ENCODE measurements at places on chromosomes 16 and 17. TPM values are rescaled to one million over a fixed set of nuclear protein-coding genes. Genes with fewer than 3 reads are reported as not detected.

CRYBA1 gene
- not detected for total RNA-seq

MYH1 gene
- total RNA-seq = not detected

BAHCC1 gene
- total RNA-seq = 47.8 TPM

PRRT2 gene
- total RNA-seq = 26.3 TPM

IL17C gene
- not detected for total RNA-seq

DNA sequence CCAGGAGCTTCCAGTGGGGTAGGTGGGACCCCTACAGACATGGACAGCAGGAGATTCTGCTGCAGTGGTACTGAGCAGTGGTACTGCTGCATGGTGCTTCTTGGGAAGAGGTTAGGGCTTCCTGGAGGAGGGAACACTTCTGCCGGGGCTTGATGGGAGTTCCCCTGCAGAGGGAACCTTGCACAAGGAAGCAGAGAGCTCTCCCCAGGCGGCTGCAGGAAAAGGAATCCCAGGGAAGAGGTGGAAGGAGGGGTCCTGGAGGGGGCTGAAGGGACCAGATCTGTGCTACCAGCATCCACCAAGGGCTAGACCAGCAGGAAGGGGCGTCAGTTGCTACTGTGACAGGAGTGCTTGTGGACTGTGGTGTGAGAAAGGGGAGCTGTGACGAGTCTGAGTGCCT lies 10.6 kb downstream of the RIPOR1 start:
- DNase-seq = no peak

GRCh38 chr17:81922566-81923301 lies 4.8 kb upstream of the SIRT7 start:
- no peak for DNase-seq

DNA sequence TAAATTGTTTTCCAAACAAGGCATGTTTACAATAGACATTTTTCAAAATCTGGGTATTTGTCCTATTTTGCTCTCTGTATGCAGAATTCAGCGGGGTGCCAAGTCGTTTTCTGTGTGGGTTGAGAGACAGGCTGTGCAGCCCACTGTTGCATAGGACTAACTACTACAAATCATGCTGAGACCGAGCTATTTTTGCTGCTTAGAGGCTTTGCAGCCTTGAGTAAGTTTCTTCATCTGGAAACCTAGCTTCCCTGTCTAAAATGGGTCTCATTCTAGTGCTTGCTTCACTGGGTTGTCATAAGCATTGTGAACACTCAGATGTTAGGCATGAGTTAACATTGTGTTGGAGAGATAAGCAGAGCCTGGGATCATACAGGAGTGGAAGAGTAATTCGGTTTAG lies 1.3 kb downstream of the PRPSAP2 start:
- no peak for DNase-seq

GRCh38 chr16:69143116-69143515 lies 10.7 kb downstream of the UTP4 start:
- no peak for DNase-seq

- no peak for DNase-seq
Measured at GRCh38 chr16:23244122-23244521, 58.0 kb upstream of the SCNN1B start.

All from sciatic nerve (tissue), 2 donors.